ENCODE measurements at places on chromosomes 2 and 18. TPM values are rescaled to one million over a fixed set of nuclear protein-coding genes. Genes with fewer than 3 reads are reported as not detected.
A peak's percentile ranks its signal among the peaks of the same experiment; 100 is the strongest.

Gene CPO
- total RNA-seq = 0.33 TPM

- no peak for DNase-seq
Observed at GRCh38 chr2:143357966-143358365, 228.7 kb downstream of the ARHGAP15 start.

- DNase-seq = no peak
Observed at GRCh38 chr2:213678437-213679218, 394.4 kb downstream of the SPAG16 start.

DNA sequence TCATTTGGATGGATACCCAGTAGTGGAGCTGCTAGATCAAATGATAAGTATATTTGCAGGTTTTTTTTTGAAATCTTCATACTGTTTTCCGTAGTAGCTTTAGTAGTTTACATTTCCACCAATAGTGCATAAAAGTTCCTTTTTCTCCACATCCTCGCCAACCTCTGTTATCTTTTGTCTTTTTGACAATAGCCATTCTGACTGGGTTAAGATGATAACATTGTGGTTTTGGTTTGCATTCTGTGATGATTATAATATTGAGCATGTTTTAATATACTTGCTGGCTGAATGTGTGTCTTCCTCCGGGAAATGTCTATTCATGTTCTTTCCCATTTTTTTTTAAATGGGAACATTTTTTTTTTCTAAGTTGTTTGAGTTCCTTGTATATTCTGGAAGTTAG lies 260.0 kb downstream of the GULP1 start:
- DNase-seq = no peak

DNA sequence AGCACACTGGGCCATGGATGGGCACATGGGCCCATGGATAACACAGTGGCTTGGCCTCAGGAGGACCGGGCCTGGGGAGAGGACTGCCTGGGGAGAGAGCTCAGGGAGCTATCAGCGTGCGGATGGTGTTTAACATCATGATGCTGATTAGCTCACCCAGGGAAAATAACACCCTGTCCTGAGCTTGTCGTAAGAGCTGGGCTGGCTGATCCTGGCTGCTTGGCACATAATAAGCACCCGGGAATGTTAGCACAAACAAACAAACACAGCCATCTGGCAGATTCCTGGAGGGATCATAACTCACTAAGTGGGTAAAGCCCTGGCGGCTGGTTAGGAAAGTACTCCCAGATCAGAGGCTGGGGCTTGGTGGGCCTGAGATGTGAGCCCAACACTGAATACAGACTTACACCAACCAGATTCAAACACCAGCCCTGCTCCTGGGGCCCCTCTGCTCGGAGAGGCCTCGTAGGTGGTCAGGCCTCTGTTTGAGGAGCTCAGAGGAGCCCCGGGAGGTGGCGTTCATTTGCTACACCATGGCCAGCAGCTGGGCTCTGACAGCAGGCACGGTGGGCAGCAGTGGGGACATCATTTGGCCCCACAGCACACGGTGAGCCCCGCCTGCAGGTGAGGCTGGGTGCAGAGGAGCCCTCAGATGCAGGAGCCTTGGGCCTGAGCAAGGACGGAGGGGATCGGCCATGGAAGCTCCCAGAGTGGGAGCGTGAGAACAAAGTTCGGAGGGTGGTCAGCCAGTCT lies 193.4 kb upstream of the HDAC4 start:
- DNase-seq = peak; percentile 38

- DNase-seq = no peak
Observed at GRCh38 chr2:35415282-35415681, 940.3 kb upstream of the CRIM1 start.

Gene RTP5
- total RNA-seq = not detected

Gene RAD51AP2
- total RNA-seq = not detected

DNA sequence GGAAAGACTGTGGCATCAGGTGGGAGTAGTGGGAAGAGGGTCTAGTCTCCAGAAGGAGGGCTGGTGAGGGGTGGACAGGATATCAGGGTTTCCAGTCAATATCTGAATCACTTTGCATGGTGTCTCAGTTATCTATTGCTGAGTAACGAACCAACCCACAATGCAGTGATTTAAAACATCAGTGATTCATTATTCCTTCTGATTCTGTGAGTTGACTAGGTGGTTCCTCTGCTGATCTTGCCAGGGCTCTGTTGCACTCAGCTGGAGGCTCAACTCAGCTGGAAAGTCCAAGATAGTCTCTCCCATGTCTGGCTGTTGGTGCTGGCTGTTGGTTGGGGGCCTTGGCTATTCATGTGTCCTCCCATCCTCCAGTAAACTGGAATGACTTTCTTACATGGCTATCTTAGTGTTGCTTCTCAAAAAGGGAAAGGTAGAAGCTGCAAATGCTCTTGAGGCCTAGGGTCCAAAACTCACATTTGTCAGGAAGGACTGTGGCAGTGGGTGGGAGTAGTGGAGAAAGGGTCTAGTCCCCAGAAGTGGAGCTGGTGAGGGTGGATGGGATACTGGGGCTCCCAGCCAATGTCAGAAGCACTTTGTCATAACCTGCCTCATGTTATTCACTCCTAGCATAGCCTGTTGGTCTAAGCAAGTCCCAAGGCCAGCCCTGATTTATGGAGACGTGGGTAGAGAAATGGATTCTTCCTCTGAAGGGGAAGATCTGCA lies 13.9 kb downstream of the IL1F10 start:
- no peak for DNase-seq

DNA sequence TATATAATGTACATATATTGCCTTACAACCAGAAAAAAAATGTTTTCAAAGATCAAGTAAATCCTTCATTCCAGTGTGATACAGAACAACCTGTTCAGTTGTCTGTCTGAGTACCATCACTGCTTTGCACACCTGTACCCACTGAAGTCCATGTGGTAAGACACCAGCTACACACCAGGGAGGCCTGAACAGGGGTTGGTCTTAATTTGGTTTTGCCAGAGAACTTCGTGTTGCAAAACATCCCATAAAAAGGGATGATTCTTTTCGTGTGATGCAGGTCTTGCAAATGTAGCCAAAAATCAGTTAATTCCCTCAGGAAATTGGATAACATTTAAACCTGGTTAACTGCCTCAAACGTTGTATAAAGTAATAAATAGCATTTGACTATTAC lies 73.7 kb upstream of the SLC1A4 start:
- DNase-seq = no peak

DNA sequence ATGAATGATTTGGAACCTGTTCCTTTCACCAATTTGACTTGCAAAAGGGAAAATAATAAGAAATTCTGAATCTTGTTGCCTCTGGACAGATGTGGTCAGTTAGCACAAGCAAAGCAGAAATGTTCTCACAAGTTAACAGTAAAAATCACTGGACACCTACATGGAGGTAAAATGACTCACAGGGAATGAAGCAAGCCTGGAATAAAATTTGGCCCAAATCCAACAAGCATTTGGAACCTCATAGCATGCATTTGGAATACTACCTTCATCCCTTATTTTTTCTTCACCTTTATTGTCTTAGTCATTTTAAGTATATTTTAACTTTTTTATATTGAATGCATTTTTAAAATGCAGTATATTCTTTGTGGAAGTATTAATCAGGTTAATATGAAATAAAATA lies 602.9 kb downstream of the ARHGAP15 start:
- no peak for DNase-seq

Gene VPS54
- 27.5 TPM for total RNA-seq

GRCh38 chr2:218993345-218994315 lies at the start of gene CRYBA2:
Gene CRYBA2, minus strand, starts transcription at chr2:218993422. Its CDS starts 246 bp downstream, at chr2:218993176.
- no peak for DNase-seq

Gene FAM124B
- total RNA-seq = 0.81 TPM

DNA sequence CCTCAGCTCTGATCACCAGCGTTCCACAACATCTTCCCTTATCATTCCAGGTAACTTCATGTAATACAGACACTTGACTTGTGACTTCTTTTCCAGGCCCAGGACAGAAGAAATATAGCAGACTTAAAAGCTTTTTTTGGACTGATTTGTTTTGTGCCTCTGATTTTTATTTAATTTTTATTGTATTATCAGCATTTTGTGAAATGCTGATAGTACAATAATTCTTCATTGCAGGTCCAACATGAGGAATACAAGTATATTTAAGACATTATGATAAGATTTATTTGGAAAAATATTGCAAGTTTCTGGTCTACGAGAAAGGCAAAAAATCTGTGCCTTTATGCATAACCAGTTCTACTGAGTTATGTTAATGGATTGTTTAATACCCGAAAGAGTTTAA lies 94.5 kb upstream of the THUMPD2 start:
- DNase-seq = no peak

Gene GDF7
- 0.49 TPM for total RNA-seq

DNA sequence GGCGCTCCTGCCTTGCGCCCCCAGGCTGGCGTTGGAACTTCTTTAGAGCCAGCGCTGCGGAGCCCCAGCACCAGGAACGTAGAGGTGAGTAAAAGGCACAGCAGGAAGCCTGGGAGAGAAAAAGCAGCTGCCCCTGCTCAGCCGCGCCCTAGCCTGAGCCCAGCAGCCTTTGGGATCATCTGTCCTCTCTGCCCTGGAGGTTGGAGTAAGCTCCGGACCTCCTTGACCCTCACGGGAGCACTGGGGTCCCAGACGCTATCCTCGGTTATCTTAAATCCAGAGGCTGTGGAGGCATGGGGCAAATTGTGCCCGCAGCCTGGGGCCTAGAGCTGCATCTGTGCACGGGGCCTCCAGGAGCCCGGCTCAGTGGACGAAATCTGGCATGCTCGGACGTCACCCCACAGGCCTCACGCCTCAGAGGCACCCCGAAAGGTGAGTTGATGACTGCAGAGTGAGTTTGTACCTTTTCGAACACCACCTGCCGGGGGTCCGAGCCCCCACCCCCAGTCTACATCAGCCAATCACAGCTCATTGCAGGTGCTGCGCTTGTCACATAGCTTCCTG lies 1.6 kb upstream of the SLC66A2 start:
- peak; percentile 55 for DNase-seq

DNA sequence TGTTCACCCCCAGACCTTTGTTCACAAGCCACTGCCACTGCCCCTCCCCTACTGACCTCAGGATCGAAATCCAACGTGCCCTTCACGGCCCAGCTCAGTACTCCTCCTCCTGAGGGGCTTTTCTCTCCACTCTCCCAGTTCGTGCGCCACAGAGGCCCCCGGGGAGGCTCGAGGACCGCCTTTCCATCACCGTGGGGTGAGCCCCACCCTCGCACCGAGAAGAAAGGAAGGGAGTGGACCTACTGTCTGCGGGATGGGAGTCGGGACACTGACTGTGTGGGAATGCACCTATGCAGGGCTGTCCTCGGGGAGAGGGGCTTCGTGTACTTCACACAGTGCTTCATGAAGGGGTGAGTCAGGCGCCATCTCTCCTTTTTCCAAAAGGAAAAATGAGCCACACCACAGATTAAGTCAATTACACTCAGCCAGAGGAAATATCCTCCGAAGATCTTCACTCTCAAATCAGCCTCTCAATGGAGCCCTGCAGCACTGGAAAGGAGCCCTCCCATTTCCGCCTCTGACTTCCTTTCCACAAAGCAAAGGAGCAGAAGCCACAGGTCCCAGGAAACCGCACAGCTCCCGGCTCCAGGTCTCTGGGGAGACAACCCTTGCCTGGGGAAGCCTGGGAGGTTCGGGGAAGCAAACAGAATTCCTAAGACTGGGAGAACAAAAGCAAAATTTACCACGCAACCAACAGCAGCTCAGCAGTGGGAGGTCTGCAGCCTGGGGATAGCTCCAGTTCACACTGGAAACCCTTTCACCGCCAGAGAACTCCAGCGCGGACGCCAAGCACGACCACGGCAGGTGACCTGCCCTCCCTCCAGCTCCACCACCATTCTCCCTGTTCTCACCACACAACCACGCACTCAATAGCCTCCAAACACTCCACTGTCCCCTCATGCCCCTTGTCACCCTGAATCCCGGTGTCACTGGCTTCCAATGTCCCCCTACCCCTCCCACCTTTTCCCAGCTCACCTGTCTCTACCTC lies 21.6 kb downstream of the ADCY3 start:
- DNase-seq = no peak

DNA sequence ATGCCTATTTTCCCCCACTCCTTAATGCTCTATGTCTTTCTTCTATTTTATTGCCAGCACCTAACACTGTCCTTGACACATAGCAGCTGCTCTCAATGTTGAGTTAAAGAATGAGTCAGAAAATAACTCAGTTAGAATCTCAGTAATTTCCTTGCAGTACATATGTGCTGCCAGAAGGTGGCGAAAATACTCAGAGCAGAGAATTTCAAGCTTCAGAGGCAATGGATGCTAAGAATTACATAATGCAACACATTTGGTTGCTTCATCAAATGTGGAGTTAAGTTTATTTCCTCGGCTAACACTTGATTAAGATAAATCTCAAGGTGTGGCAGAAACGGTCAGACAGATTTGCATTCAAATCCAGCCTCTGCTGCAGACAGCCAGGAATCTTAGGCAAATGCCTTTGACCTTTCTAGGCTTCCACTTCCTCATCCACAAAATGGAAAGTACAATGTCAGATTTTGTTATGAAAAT lies 105.6 kb downstream of the VSNL1 start:
- DNase-seq = no peak

DNA sequence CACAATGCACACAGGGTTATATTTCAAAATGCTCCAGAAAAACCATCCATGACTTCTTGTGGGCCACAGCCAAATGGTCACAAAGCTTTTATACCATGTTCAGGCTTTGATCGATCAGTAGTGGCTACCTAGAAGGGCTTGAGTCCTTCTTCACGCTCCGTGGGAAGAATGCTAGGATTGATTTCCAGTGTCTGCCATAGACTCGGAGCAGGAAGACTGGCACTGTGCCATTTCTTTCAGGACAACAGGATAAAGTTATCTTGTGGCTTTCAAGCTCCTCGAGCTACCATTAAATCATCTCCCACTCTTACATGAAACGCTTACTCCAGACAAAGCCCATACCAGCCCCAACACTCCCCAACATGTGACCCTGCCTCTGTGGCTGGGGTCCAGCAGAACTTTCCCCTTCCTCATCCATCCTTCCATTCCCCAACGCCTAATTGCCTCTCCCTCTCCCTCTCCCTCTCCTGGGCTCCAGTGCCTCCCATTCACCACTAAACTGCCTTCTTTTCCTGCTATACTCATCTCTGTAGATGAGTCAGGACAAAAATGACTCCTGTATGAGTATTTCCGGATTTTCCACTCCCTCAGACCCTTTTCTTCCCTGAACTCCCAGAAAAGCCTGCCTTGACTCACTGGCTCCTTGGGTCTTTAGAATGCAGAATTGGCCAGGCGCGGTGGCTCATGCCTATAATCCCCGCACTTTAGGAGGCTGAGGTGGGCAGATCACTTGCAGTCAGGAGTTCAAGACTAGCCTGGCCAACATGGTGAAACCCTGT lies 40.9 kb downstream of the ADD2 start:
- no peak for DNase-seq

Gene CCDC148
- 0.83 TPM for total RNA-seq

- DNase-seq = no peak
Observed at GRCh38 chr2:182302174-182302573, 124.7 kb downstream of the PDE1A start.
